Stimulated activated CD8-positive, alpha-beta memory T cell treated with anti-CD3 and anti-CD28 coated beads, Interleukin-7, amount 100 ng/mL, for 1 hour (primary cell): ENCODE measurements at places on chromosomes 11 and 22.

DNA sequence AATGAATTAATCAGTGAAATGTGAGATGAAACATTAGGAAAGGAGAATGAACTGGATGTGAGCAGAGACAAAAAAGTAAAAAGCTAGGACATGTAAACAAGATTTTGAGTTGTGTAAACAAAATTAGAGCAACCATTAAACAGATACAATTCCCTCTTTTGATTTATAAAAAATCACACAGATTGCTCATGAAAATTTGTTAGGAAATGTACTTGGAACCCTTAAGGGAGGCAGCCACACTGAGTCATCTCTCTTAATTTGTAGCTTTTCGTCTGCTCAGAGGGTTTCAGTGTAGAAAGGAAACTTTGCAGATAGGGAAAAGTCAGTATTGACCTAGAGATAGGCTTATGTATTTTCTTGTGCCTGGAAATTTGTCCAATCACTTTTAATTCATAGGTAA, 49.6 kb upstream of the ME3 start:
- DNase-seq = no peak

DNA sequence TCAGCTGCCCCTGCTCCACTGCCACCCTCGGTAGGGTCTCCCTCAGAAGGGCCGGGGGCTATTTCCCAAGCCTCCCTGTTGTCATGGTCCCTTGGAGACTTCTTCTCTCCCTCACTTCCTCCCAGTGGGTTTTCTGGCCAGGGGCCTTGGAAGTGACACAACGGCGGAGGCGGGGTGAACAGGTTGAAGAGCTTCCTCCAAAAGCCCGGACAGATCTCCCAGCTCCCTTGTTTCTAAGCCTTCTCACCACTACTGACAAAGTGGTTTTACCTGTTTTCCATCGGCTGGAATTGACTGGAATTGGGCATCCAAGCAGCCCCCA, 14.5 kb downstream of the MYH9 start:
- DNase-seq = no peak

GRCh38 chr11:8631395-8632118, 37.5 kb upstream of the STK33 start:
- no peak for DNase-seq

GRCh38 chr11:66317723-66318599, 1.1 kb upstream of the CD248 start:
- DNase-seq = peak; percentile 55

- no peak for DNase-seq
Measured at GRCh38 chr11:8239040-8239439, 24.6 kb downstream of the LMO1 start.

GRCh38 chr22:23789121-23789520, 2.4 kb downstream of the SMARCB1 start:
- no peak for DNase-seq

GRCh38 chr11:92053216-92053615, 171.4 kb upstream of the FAT3 start:
- DNase-seq = no peak

DNA sequence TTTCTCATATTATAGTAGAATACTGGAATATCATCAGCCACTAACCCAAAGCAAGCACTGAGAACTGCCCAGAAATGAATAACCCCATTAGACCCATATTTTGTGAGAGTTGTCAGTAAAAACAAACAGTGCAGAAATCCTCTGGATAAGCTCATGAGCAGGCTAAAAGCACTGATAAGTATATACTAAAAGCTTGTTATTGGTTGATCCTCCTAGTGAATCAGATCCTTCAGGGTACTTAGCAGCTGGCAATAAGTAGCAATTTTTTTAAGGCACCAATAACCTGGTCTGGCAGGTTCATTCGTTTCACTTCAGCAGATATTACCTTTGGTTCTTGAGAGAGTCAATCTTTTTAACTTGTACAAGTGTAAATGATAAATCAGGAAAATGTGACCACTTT, 1.2 kb downstream of the NOX4 start:
- DNase-seq = no peak

DNA sequence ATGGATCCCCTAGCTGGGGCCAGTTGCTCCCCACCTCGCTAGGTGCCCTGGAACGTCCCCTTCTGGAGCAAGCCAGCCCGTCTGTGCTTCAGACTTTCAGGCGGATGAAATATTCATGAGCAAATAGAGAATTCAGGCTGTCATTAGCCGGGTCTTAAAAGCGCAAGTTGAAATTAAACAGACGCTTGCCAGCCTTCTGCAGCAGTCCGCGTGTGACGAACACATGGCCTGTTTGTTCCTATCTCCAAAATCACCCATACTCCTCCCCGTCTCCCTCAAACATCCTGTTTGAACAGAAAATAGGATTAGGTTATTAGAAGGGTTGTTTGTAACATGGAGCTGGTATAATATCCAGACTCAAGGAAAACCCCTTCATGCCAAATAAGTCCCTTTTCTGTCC, 38.7 kb downstream of the MYO18B start:
- no peak for DNase-seq

GRCh38 chr11:64148226-64148916, 17.5 kb downstream of the MACROD1 start:
- peak; percentile 62 for DNase-seq

DNA sequence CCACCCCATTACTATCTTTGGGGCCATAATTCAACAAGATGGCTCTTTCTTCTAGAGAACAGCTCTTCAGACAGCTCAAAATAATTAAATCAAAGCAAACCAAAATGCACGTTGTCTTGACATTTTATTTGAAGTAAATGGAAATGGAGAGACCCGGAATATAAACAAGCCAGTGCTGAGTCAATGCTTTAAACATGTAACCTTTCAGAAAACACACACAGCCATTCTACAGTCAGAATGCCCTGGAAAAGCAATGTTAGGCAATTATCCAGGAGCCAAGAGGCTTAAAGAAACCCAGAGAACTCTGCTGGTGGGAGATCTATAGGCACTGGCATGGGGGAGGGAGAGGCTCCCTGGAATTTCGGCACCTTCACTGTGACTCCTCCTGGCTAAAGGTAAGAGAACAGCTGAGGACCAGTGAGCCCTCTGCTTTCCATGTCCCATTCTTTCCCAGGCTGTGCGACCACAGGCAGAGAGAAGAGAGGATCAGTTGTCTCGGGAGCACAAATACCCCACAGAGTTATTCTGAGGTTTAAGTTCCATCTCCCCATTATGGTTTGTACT, 254.0 kb upstream of the CCDC90B start:
- no peak for DNase-seq

DNA sequence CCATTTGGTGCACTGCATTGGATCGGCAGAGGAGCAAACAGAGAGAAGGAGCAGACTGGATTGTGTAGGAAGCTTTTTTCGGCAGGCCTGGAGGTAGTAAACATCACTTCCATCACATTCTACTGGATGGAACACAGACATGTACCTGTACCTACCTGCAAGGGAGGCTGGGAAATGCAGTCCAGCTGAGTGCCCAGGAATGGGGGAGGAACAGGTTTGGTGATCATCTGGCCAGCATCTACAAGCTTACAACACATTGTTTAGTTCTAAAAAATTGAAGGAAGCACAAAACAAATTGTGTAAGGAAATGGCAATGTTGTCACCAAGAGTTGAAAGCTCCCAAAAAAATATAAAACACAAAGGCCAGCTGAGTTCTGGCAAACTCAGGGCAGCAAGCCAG, 19.1 kb downstream of the SMIM38 start:
- DNase-seq = no peak

- DNase-seq = no peak
Measured at GRCh38 chr11:12719221-12719620, 45.0 kb downstream of the TEAD1 start.

- no peak for DNase-seq
Measured at GRCh38 chr11:33062137-33062536, 22.8 kb downstream of the TCP11L1 start.

- no peak for DNase-seq
Measured at GRCh38 chr11:78230161-78230877, 41.6 kb downstream of the USP35 start.

GRCh38 chr11:10931761-10932670, 74.2 kb upstream of the ZBED5 start:
- no peak for DNase-seq

- DNase-seq = no peak
Measured at GRCh38 chr11:304915-305843, 2.4 kb upstream of the IFITM2 start.

GRCh38 chr22:40857309-40857855, 434 bp downstream of the XPNPEP3 start:
- no peak for DNase-seq

GRCh38 chr11:103673773-103674172, 362.7 kb upstream of the DDI1 start:
- no peak for DNase-seq

DNA sequence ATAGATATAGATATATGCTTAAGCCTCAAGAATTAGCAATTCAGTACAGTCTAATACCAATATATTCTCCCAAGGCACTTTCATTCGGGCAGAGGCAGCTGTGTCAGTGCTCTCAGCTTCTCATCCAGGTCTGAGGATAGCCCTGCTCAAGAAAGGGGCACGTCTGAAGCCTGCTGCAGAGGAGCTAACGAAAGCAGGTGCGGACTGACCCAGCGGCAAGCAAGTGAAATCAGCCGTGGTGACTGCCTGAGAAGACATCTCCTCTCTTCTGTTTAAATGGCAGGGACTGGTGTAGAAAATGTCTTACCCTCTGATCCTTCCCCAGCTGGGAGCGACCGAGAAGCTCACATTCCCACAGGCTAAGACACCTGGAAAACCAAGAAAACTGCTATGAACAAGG, 468.6 kb downstream of the BRD1 start:
- no peak for DNase-seq

GRCh38 chr11:36048496-36049247, 104.8 kb downstream of the LDLRAD3 start:
- no peak for DNase-seq
